ENCODE measurements at places on chromosomes 6 and 20. TPM values are rescaled to one million over a fixed set of nuclear protein-coding genes. Genes with fewer than 3 reads are reported as not detected.

RRAGD gene
- 10.8 TPM for total RNA-seq

ULBP1 gene
- total RNA-seq = 0.94 TPM

SLC35D3 gene
- total RNA-seq = not detected

COL11A2 gene
- 0.07 TPM for total RNA-seq

LY6G5B gene
- 4.0 TPM for total RNA-seq

WFDC5 gene
- not detected for total RNA-seq

ENPP4 gene
- 6.4 TPM for total RNA-seq

JPH2 gene
- total RNA-seq = 2.9 TPM

PKIG gene
- 28.8 TPM for total RNA-seq

KCNQ2 gene
- total RNA-seq = 0.14 TPM

CALHM4 gene
- not detected for total RNA-seq

TAP2 gene
- total RNA-seq = 29.4 TPM

KCNK15 gene
- not detected for total RNA-seq

PTCHD4 gene
- total RNA-seq = 0.07 TPM

OVOL2 gene
- 1.6 TPM for total RNA-seq

BMP2 gene
- total RNA-seq = 54.9 TPM

NOX3 gene
- total RNA-seq = not detected

RFX6 gene
- total RNA-seq = not detected

MOG gene
- not detected for total RNA-seq

SERPINB1 gene
- total RNA-seq = 32.4 TPM

HDGFL1 gene
- total RNA-seq = not detected
